ENCODE measurements at places on chromosomes 6 and 20. TPM values are rescaled to one million over a fixed set of nuclear protein-coding genes. Genes with fewer than 3 reads are reported as not detected.

STMND1 gene
- total RNA-seq, result not detected

TMC2 gene
- total RNA-seq, result not detected

CEP43 gene
- total RNA-seq, result 11.8 TPM

DNAH8 gene
- under 0.01 TPM for total RNA-seq

OOEP gene
- total RNA-seq, result not detected

C6orf141 gene
- 30.7 TPM for total RNA-seq

ARHGAP40 gene
- under 0.01 TPM for total RNA-seq

MDC1 gene
- 10.1 TPM for total RNA-seq

MEP1A gene
- not detected for total RNA-seq

TMEM170B gene
- total RNA-seq, result 2.3 TPM

WFDC12 gene
- total RNA-seq, result not detected

CTAGE9 gene
- total RNA-seq, result not detected

SDCBP2 gene
- 6.2 TPM for total RNA-seq

Data from vein endothelial cell (primary cell).